Liver (tissue), 10 donors: ENCODE measurements at places on chromosomes 5 and 9. TPM values are rescaled to one million over a fixed set of nuclear protein-coding genes. Genes with fewer than 3 reads are reported as not detected.

The BRD8 gene
- 14.8 TPM for polyA plus RNA-seq

The IFNA16 gene
- not detected for polyA plus RNA-seq

The FGD3 gene
- 1.7 TPM for polyA plus RNA-seq

The QRFP gene
- not detected for polyA plus RNA-seq

The GLRA1 gene
- not detected for polyA plus RNA-seq
